ENCODE measurements at places on chromosomes 11 and 22. TPM values are rescaled to one million over a fixed set of nuclear protein-coding genes. Genes with fewer than 3 reads are reported as not detected.

- no peak for ATAC-seq
These were observed 2.1 kb downstream of the EMID1 start for GRCh38 chr22:29207562-29208501.

The SGSM1 gene
- 0.20 TPM for total RNA-seq

The PTH gene
- total RNA-seq: not detected

The ISX gene
- total RNA-seq: not detected
